ENCODE measurements at places on chromosomes 6 and 20.

DNA sequence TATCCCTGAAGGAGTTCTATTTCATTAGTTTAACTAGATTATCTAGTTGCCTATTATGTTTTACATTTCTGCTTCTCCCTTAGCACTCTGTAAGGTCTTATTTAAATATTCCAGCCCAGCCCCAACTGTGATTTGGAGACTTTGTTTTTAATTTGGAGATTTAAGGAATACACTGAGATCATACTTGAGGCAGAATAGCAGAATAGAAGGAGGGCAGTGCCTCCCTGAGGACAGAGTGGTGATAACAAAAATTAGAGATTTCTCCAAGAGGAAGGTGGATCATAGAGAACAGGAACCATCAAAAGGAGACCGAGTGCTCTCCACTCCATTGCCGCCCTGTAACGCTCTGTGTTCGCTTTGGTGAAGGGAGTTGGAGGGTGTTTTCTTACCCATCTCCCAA, 14.8 kb upstream of the CD164 start:
- no peak for DNase-seq

DNA sequence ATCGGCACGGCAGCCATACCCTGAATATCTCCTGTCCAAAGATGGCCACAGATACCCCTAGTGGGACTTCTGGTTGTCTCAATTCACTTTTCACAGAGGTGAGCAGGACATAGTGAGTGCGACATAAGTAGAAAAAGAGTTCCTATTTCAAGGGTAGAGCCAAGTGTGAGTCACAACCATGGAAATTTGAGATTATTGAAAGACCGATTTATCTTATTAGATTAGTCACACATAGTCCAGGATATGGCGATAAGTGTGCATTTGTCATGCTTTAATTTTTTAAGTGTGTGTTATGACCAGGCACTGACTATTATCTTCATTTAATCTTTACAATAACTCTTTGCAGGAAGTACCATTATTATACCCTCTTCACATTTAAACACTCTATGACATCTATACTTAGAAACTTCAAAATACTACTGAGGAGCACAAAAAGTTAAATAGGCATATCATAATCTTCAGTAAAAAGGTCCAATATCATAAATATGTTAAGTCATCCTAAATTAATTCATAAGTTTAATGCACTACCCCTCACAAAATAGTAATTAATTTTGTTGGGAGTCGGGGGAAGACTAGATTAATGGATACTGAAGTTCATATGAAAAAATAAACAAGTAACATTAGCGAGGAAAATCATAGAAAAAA, 13.4 kb upstream of the TNFAIP3 start:
- no peak for DNase-seq

- DNase-seq, result no peak
Measured at GRCh38 chr20:24674921-24675605, 205.6 kb downstream of the SYNDIG1 start.

GRCh38 chr6:551829-552350, 105.0 kb downstream of the HUS1B start:
- DNase-seq, result no peak

DNA sequence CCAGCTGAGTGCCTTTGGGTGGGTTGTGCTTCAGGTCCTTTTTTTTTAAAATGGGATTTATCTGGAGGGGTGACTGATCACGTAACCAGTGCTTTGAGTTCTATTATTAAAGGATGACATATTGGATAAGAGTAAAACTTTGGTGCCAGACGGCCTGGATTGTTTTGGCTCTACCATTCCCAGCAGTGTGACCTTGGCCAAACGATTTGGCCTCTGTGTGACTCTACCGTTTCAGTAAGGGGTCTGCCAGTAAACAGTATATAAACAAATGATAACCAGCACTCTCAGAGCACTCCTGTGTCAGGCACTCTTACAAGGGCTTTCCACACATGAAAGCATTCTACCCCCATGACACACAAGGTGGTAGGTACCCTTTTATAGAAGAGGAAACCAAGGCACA, 8.7 kb downstream of the SCRT2 start:
- no peak for DNase-seq

- no peak for DNase-seq
Measured at GRCh38 chr20:58973179-58973578, 7.9 kb upstream of the NELFCD start.

- no peak for DNase-seq
Measured at GRCh38 chr6:35080821-35081425, 60.2 kb downstream of the TCP11 start.

- no peak for DNase-seq
Measured at GRCh38 chr20:43863330-43863729, 51.3 kb upstream of the TOX2 start.

- DNase-seq, result no peak
Measured at GRCh38 chr6:105401247-105402089, 1.4 kb downstream of the PREP start.

DNA sequence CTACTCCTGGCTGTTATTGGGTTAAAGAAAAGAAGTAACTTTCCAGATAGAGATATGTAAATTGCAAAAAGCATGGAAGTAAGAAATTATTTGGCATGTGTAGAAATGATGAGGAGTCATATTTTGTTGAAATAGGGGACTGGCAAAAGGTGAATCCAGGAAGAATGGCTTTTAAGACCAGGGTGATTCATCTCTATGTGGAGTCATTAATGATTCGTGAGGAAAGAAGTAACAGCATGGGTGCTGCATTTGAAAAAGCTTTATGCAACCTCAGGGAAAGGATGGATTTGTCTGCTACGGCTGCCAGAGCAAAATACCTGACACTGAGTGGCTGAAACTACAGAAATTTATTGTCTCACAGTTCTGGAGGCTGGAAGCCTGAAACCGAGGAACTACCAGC, 14.8 kb upstream of the SYNE1 start:
- no peak for DNase-seq
